Right renal cortex interstitium (tissue), 3 donors: ENCODE measurements at places on chromosomes 6 and 20. TPM values are rescaled to one million over a fixed set of nuclear protein-coding genes. Genes with fewer than 3 reads are reported as not detected.

CEP57L1 gene
- polyA plus RNA-seq, result 22.9 TPM

LPIN3 gene
- 9.1 TPM for polyA plus RNA-seq

GSTA3 gene
- 0.74 TPM for polyA plus RNA-seq

RAB5IF gene
- 62.1 TPM for polyA plus RNA-seq

TENT5A gene
- 4.5 TPM for polyA plus RNA-seq

GRM1 gene
- polyA plus RNA-seq, result 0.24 TPM

RGS19 gene
- 4.8 TPM for polyA plus RNA-seq

CRISP2 gene
- polyA plus RNA-seq, result 0.24 TPM

EYS gene
- polyA plus RNA-seq, result 0.65 TPM

DNA sequence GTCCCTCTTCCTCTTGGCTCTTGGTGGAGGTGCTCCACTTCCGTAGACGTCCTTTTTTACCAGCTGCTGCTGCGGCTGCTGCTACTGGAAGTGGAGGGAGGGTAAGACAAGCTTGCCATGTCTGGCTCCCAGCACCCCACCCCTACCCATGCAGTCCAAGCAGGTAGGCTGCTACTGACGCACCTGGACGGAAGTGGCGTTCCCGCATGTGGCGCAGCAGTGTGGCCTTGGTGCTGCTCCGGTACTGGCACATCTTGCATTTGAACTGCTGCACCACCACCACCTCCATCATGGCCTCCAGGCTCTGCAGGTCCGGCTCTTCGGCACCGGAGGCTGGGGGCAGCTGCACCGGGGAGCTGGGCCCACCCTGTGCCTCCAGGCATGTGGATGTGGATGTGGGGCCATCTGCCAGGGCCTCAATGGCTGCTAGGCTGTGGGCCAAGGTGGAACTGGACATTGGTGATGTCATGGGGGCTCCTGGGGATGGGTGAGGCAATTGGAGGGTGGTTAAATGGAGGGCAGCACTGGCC, 4.4 kb downstream of the ZNF335 start:
- DNase-seq, result no peak

DNA sequence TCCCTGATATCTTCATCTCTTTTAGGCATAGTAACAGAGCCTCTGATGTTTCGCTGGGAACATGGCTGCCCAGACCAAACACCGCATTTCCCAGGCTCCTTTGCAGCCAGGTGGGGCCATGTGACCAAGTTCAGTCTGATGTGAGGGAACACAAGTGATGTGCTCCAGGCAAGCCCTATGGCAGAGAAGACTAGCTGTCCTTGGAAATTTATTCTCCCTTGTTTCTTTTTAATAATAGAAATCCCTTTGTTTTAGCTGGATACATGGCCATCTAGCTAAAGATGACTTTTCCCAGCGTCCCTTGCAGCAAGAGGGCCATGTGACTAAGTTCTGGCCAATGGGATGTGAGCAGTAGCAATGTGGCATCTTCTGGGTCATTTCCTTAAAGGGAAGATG, 30.8 kb downstream of the SLC2A10 start:
- no peak for DNase-seq

- no peak for DNase-seq
These were observed 26.1 kb downstream of the ZNF311 start for GRCh38 chr6:28978959-28979561.

GRCh38 chr6:152454003-152454402, 183.2 kb downstream of the SYNE1 start:
- no peak for DNase-seq

GRCh38 chr6:3532296-3532916, 75.6 kb upstream of the SLC22A23 start:
- DNase-seq, result no peak

DNA sequence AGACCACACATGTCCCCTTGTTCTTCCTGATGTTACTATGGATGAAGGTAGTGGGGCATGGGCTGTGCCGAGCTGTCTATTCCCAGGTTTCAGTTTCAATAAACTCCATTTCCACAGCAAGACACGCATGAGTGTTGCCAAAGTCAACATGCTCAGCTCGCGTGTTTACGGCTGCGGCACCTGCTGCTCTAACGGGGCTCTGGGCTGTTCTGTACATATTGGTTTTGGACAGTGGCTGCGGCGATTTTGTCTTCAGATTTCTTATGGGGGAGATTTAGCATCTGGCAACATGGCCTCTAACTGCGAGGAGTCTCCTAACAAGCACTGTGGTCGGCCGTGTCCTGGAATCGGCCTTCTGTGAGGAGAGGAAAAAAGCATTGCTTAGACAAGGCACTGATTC, 58.6 kb downstream of the TMEM242 start:
- DNase-seq, result no peak

DNA sequence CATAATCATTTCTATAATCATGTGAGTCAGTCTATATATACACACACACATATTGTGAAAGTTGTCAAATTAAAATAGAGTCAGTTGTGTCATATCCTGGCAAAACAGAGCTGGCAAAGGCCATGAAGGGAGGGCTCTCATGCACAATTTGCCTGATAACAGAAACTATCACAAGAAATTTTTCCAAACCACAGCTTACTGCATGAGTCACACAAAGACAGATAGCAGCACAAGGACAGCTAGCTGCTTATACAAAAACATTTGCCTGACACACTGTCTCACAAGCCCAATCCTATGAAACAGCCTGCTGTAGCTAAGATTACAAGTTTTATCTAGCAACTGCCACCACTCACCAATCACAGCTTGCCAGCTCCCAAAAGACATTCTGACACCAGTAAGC, 848.5 kb upstream of the MAN1A1 start:
- DNase-seq, result no peak

GRCh38 chr20:54416770-54417169, 58.6 kb upstream of the DOK5 start:
- no peak for DNase-seq

- no peak for DNase-seq
These were observed 158.6 kb upstream of the PREP start for GRCh38 chr6:105561486-105561885.

DNA sequence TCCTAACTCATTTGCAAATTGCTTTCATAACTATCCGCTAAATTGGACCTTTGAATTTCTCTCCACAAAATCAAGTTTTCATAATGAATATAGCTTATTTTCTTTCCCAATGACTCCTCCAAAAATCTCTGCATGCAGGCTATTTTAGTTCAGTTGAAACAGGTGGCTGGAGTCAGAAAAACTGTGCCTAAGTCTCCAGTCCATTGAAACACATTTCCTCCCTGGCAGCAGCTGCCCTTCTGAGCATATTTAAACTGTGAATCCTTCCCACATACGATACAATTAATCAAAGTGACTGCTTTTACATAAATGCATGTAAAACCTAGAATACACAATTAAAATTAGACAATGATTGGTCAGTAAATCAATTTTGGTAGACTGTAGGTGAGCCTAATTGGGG, 344.6 kb upstream of the MARCKS start:
- no peak for DNase-seq

DNA sequence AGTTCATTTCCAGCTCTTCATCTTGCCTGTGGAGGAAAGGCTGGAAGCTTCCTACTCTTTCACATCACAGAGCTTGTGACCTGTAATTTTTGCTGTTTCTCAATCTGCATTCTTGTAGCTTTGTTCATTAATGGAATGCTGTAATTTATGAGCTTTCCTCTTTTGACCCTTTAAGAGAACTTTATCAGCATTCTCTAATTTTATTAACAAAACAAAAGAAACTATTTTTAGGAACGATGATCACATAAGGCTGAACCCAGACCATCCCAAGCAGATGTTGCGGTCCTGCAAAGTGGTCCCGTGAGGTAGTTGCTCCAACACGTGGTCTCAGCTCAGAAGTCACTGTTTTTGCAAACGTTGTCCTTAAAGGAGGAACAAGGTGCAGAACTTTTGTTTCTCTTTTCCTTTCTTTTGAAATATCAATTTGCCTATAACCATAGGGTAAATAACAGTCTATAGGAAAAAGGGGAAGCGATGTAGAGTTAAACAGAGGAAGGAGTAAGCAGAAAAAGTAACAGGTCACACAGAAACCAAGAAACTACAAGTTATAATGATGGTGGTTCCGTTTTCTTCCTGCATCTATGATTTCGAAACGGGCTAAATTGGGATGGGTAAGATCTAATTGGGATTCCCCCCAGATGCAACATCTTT, 121.3 kb upstream of the PHACTR1 start:
- DNase-seq, result no peak

- DNase-seq, result no peak
These were observed 78.1 kb downstream of the PPP1R3G start for GRCh38 chr6:5163247-5163646.

GRCh38 chr20:10637031-10637559, 36.7 kb downstream of the JAG1 start:
- DNase-seq, result no peak

DNA sequence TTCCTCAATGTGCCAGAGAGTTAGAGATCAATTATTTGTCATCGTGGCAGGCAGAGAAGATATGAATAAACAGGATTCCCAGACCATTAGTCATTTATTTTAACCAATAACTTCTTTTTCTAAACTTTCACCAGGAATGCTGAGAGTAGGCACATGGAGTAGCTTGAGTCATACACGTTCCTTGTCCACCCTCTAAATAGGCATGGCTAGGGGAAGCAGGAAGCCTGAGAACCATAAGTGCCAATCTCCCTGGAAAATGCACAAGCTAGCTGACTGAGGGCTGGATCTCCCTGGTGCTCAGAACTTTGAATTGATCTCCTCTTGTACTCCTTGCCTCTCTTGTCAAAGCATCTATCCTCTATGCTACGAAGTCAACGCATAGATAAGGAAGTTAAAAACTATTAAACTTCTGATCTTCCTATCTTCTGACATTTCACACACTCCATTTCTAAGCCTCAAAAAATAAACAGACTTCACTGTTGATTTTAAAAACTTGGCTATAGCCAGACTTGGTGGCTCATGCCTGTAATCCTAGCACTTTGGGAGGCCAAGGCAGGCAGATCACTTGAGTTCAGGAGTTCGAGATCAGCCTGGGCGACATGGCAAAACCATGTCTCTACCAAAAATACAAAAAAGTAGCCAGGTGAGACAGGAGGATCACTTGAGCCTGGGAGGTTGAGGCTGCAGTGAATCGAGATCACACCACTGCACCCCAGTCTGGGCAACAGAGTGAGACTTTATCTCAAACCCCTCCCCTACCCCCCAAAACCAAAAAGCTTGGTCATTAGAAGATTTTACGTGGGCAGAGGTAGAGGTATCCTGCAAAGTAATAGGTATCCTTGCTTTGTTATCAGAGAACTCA, 11.8 kb downstream of the ADTRP start:
- no peak for DNase-seq

DNA sequence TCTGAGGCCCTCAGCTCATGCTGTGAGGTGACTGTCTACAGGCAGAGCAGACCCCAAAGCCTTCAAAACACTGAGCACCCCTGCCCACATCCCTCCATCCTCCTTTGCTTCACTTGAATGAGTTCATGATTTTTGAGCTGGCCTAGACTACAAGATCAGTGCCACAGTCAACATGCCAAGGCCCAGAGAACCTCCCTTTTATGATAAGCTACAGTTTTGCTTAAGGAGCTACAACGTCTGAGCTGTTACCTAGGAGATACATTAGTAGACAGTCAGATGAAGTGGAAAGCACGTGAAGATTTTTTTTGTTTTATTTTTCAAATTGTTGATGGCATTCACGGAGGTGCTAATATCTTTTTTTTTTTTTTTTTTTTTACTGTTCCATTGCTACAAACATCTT, 139.0 kb downstream of the SOBP start:
- DNase-seq, result no peak

DNA sequence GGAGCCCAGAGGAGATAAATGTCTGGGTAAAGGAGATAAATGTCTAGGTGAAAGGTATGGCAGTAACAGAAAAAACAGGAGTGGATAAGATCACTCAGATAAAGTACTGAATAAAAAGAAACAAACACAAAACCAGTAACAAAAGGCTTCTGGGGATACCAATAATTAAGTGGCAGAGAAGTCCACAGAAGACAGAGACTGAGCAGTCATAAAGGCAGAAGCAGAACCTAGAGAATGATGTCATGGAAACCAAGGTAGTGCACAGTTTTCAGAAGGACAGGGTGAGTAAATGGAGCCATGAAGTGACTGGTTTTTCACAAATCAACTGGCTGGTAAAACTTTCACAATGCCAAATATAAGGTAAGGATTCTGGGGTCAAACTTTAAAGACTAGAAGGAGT, 80.9 kb upstream of the PLN start:
- no peak for DNase-seq

- DNase-seq, result no peak
These were observed 23.9 kb upstream of the APMAP start for GRCh38 chr20:25016471-25016870.

- DNase-seq, result no peak
These were observed 37.0 kb upstream of the PRL start for GRCh38 chr6:22333802-22334201.

DNA sequence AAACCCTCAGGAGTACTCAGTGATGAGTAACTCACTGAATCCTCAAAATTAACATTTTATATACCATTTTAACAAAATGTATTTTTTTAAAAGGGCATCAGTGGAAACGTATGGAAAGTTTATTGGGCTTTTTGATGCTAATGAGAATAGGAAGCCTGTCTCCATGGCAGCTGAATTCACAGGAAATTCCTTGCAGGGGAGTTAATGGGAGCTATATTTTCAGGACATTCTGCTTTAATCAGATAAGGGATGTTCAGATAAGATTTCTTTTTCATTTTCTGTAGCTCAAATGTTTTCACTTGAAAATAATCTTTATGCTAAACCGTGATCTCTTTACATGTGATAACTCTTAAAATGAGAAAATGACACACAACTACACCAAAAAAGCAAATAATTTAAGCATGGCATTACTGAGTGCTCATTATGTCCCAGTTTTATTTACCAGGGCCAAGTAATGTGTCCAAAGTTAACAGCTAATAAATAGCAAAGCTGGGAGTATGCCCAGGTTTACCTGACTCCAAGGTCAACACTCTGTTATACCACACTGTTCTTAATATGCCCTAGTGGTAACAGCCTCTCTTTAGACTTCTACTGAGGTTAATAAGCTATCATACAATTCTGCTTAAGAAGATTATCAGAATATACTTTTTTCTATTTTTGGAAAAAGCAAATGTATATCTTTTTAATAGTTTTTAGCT, 348.1 kb downstream of the GRIK2 start:
- no peak for DNase-seq

GRCh38 chr20:60101201-60101890, 143.1 kb downstream of the CDH26 start:
- no peak for DNase-seq

DNA sequence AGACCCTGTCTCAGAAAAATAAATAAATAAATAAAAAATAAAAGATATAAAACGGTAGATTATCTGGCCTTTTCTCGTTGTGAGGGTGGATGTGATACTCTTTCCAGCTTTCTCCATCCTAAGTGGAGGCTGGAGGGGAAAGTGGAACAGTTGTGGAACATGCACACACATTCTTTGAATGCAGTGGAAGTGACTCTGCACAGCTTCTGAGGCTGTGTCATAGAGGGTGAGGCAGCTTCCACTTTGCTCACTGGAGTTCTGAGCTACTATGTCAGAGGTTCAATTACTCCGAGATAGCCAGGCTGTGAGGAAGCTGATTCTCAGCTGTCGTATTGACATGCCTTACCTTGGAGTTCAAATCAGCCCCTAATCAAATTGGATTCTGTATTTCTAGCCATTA, 82.2 kb downstream of the CHMP4B start:
- no peak for DNase-seq
